SIG-M5 (cell line): ENCODE measurements at places on chromosomes 1 and 21.

GRCh38 chr1:153395776-153396175 is 4.9 kb upstream of the S100A8 start:
- no peak for DNase-seq

DNA sequence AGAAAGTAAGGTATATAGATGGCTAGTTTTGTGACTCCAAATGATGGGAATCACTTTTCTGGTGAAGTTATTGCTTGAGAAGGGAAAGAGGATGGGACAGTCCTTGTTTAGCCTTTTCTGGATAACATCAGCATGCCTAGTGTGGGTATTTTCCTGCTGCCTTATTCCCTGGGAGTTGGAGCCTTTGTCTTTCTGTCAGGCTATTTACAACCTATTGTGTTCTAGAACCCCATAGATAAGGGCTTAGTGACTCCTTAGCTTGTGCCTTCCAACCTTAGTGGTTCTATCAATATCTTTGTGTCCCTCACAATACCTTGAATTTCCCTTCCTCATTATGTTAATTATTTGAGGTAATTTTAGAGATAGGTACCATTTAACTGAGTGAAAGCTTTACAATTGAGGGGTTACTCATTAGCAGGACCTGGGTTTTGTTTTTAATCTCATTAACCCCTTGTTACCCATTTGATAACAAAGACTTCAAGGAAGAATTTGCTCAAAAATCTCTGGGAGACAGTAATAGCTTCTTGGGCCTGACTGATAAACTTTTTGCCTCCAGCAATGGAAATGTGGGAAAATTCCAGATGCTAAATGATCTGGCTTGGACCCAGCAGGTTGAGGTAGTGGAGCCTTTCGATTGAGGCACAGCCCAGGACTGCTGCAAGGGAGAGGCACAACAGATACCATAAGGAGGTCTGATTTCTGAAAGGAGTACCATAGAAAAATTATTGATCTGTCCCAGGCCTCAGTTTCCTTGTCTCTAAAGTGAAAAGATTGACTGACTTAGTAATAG is 49.0 kb downstream of the CACHD1 start:
- no peak for DNase-seq

DNA sequence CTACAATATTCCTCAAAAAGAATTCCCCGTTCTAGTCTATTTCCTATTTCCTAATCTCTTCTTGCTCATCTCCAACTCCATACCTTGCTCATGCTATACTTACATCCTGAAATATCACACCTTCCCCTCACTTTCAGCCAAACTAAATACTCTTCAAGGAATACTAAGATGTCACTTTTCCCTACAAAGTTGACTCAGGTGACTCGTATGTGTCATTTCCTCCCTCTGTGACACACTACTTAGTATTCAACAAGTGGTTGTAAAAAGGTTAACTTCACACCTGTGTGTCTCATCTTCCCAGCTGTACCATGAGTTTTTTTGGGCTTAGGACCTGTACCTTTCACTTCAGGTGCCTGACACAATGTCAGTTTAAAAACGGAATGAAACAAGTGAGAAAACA is 81.9 kb upstream of the LBR start:
- DNase-seq = no peak

- peak; percentile 43 for DNase-seq
These were observed 27.2 kb upstream of the EPS8L3 start for GRCh38 chr1:109790735-109791494.

DNA sequence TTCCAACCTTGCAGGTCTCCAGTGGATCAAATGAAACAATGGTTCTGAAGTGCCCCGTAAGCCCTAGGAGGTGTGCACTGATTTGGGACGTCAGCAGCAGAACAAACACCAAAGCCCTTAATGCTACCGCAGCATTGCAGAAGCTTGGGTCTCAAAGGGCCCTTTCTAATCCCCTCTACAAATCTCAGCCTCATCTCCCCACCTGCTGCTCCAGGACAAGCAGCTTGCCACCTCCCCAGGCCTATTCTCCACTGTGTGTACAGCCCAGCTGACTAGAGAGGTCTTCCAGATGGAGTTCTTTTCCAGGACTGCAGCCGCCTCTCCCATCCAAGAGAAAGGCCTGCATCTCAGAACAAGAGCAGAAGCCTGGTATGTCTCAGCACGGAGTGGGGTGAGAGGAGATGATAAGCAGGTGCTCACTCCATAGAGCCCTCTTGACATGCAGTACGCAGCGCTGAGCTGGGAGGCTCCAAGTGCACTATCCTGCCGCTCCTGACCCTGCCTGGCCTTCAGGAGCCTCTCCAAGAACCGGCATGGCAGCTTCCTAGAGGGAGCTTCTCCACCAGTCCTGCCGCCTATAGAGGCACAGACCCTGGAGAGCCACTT is 46.3 kb downstream of the MRPL37 start:
- DNase-seq = no peak

- DNase-seq = no peak
These were observed 487.3 kb downstream of the AJAP1 start for GRCh38 chr1:5141750-5142149.

- DNase-seq = no peak
These were observed 17.0 kb downstream of the MFN2 start for GRCh38 chr1:11997081-11997850.
